ENCODE measurements at places on chromosomes 16 and 17.

DNA sequence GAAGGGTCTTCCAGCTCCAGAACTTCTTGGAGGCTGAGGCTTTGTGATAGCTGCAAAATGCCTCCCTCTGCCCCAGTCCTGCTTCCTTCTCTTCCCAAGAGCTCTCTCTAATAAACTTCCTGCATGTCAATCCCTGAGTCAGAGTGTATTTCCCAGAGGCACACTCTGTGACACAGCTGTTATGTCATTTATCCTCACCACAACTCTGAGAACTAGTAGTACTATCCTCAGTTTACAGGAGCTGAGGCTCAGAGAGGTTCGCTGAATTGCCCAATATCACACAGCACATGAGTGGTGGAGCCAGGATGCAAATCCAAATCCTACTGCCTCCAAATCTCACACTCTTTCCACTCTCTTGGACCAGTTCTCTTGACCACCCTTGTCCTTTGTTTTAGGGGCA is 20.0 kb downstream of the UNC45B start:
- DNase-seq: no peak

- peak; percentile 71 for DNase-seq
These were observed 238.7 kb upstream of the CIBAR2 start for GRCh38 chr16:85350973-85351372.

DNA sequence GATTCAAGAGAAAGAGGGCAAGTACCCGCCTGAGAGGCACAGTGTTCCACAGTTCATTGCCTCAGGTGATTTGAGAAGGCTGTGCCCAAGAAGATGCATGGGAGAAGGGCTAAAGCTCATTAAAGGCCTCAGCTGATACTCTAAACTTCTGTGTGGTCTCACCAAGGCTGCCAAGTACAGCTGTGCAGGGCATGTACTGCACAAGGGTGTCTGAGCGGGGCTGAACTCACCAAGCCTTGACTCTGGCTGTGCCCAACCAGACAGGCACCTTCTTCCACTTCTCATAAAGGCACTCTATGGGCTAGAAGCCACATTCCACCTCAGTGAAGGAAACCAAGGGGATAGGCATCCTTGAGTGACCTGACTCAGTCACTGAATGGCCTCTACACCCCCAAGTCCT is 12.7 kb downstream of the LRRC75A start:
- DNase-seq: no peak

DNA sequence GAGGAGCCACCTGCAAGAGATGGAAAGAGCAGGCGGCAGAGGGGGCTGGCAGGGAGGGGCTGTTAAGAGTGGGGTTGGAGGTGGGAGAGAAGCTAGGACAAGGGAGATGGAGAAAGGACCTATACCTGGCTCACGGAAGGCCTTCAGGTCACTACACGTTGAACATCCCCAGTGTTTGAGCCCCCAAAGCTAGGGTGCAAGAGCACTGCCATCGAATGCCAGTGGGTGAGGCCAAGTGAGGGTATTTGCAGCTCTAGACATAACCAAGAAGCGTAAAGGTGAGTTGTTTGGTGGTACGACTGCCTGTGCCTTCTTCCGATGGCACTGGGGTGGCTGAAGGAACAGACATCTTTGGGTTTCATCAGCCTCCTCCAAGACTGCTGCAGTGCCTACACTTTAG is 17.0 kb upstream of the HERPUD1 start:
- no peak for DNase-seq

DNA sequence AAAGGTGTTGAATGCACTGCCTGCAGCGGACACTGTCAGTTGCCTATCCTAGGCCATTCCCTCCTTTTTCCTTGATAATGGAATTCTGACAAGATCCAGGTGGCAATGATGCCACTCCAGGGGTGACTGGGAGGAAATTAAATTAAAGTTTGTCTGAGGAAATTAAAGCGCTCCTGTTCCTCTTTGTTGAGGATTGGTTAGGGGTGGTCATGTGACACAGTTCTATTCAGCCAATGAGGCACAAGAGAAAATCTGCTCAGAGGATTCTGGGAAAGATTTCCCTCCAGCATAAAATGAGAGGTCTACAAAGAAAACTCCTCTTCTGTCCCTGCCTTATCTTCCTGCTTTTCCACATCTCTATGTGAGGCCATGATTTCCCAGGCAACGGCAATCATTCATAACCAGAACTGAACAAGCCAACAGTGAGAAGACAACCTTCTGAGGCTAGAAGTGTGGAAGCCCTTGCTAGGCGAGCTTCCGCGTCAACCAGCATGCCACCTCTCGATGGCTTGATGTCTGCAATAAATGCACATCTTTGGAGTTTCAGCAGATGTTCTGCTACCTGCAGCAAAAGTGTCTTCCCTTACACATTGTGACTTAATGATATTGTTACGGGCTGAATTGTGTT is 5.6 kb upstream of the BCO1 start:
- no peak for DNase-seq

GRCh38 chr17:29263916-29264315 is 17.3 kb downstream of the CRYBA1 start:
- no peak for DNase-seq

GRCh38 chr17:47884905-47885730 is 10.9 kb upstream of the SP2 start:
- peak; percentile 13 for DNase-seq

DNA sequence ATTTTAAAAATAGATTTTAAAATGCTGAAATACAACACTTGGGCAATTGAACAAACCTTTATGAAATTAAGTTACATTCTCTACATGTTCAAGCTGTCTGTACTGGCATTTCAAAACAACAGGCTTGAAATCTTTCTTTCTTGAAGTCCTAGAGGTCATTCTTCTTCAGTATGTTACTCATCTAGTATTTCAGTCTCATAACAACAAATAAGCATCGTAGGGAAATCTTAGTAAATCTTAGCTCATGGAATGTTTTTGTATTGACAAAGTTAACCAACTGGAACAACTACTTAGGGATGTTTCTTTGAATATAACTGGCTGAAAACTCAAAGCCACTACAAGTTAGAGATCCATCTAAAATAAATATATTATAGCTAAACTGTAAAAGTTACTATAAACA is 96.6 kb downstream of the KIF2B start:
- no peak for DNase-seq

GRCh38 chr17:48254896-48255295 is 147.3 kb downstream of the SNX11 start:
- DNase-seq: no peak

DNA sequence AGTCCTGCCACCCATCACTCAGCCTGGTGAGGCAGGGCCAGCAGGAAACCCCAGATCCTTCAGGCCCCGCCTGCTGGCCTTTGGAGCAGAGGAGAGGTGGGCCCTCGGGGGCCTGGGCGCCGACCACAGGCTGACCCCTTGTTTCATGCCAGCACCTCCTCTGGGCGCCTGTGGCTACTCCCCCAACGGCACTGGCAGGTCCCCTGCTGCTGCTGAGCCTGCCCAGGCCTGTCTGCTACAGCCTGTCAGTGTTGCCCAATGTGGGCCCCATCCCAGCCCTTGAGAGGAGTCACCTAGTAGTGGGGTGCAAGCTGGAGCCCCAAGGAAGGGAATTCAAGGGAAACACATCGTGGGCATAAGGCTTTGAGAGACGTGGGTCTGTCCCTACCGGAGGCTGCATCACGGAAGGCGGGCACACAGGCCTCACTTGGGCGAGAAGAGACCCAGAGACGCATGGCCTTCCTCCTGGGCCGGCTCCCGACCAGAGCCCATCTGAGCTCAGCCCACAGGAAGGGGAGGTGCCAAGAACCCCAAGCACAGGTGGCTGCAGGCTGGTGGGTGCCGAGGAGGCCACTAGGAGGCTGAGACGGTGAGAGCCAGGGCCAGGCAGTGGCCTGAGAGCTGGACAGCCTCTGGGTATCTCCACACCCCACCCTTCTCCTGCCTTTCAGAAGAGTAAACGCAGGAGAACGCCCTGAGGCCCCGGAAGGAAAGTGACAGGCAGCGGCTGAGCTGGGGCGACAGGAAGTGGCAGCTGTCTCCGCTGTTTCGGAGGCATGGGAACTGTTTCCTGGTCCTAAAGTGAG is 8.0 kb upstream of the FASN start:
- DNase-seq: peak; percentile 73

- no peak for DNase-seq
These were observed 42.4 kb upstream of the HOXB13 start for GRCh38 chr17:48770954-48771353.

- no peak for DNase-seq
These were observed 8.0 kb upstream of the KCNG4 start for GRCh38 chr16:84247844-84248243.

- no peak for DNase-seq
These were observed 8.9 kb downstream of the CFAP20 start for GRCh38 chr16:58120234-58120633.

DNA sequence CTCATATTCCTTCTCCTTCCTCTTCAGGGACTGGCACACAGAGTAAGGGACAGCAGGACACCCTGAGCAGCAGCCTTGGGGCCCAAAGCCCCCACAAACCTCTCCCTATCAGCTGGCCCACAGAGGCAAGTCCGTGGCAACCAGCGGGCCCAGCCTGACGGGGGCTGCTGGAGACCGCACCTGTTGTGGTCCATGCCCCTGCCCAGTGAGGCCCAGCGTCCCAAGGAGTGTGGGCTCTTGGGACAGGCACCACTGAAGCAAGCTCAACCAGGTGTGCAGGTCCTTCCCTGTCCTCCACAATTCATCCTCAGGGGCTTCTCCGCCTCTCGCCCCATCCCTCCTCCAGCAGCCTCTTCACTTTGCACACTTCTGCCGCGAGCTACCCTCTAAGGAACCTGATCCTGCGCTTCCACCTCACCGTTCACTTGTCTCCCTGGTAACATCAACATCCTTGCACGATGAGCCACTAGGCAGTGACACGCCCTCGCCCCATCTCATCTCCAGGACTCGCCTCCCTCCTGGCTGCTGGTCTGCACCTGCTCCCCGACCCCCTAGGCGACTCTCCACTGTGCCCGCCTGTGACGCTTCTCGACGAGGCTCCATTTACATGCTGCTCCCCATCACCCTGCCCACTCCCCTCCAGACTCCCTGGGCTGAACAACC is 12.7 kb downstream of the MNT start:
- peak; percentile 56 for DNase-seq

DNA sequence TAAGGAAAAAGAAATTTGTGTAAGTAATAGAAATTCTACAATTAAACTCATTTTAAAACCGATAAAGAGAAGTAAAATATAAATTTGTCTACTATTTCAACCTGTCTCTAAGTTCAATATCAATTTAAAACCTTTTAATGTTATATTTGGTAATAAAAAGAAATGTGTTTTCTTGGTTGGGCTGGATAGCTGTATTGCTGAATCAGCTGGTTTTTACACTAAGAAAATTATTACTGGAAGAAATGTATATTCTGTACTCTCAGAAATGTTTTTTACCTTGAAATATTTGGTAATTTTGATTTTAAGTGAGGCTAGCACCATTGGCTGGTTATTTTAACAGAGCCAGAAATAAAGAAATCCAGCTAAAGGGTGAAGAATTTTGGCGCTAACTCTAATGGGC is 87.1 kb upstream of the CNTNAP4 start:
- DNase-seq: no peak

GRCh38 chr16:72666267-72666666 is 381.7 kb downstream of the ZFHX3 start:
- DNase-seq: no peak

DNA sequence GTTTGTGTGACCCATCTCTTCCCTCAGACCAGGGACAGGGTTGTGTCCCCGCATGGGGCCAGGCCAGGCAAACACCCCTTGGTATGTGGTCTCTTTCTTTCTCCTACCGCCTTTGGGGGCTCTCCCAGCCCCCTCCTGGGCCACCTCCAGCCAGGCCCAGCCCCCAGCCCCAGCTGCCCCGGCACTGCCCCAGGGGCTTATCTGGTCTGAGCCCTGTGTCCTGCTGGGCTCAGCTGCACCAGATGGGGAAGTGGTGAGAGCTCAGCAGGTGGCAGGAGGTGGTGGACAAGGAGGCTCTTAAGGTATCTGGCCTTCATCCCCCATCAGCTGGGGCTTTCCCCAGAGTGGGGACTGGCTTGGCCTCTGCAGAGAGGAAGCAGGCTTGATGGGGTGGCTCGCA is 8.7 kb downstream of the ADAM11 start:
- DNase-seq: no peak

DNA sequence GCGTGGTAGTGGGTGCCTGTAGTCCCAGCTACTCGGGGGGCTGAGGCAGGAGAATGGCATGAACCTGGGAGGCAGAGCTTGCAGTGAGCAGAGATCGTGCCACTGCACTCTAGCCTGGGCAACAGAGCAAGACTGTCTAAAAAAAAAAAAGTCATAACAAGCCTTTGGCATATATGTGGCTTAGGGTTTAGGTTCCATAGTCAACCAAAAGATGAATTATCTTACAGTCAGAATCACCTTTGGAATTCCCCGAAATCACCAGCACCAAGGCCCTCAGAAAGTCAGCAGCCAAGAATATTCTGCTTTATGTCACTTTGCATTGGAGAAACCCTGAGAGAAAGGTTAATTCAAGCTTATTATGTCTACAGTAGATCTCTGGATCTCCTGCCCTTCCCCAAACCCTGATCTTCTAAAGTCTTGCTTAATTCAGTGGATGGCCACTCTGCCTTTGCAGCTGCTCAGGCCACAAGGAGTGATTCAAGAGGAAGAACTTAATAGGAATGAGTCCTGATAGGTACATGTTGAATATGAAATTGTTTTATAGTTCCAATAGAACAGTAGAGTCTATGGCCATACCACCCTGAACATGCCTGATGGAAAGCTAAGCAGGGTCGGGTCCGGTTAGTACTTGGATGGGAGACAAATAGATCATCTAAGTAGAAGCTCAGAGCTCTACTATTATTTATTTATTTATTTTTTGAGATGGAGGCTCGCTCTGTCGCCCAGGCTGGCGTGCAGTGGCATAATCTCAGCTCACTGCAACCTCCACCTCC is 196.0 kb upstream of the CACNG5 start:
- no peak for DNase-seq

GRCh38 chr17:73697872-73698271 is 53.6 kb upstream of the SDK2 start:
- DNase-seq: peak; percentile 93

DNA sequence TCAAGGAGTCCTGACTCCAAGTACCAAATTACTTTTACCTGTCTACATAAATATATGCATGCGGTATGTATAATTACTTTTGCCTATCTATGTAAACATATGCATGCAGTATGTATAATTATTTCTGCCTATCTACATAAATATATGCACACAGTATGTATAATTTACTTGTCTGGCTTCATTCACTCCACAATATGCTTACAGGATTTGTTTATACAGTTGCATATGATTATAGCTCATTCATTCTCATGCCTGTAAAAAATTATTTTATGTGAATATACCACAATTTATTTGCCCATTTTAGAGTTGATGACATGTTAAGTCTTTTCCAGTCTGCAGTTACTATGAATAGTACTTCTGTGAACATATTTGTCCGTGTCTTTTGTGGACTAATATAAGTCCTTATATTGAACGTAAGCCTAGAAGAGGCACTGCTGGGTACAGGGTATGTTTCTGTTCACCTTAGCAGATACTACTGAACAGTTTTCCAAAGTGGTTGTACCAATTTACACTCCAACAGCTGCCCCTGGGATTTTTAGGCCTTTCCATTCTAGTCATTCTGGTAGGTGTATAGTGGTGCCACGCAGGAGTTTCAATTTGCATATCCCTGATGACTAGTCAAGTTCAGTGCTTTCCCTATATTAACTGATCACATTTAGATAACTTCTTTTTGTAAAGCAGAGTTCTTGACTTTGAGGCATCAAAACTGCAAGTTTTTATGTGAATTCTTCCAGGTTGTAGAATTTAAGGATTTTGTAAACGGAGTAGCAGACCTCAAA is 47.0 kb downstream of the MARVELD3 start:
- DNase-seq: no peak

GRCh38 chr17:77427391-77427991 is 286.7 kb downstream of the SEC14L1 start:
- DNase-seq: no peak

- no peak for DNase-seq
These were observed 70.0 kb upstream of the PMFBP1 start for GRCh38 chr16:72241930-72242329.

- no peak for DNase-seq
These were observed 178.2 kb downstream of the SALL1 start for GRCh38 chr16:50972876-50973275.

All from NCI-H510A (cell line).